D341Med (cell line): ENCODE measurements at places on chromosomes 5 and 9.

GRCh38 chr5:39623291-39623865, 198.6 kb upstream of the DAB2 start:
- no peak for DNase-seq

DNA sequence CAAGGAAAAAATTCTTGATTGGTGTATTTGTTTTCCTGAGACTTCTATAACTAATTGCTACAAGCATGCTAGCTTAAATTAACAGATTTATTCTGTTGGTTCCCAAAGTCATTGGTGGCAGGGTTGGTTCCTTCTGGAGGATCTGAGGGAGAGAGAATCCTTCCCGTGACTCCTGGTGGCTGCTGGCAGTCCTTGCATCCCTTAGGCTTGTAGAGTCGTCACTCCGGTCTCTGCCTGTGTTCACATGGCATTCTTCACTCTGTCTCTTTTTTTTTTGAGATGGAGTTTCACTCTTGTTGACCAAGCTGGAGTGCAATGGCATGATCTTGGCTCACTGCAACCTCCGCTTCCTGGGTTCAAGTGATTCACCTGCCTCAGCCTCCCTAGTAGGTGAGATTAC, 5.3 kb downstream of the CDK9 start:
- no peak for DNase-seq

DNA sequence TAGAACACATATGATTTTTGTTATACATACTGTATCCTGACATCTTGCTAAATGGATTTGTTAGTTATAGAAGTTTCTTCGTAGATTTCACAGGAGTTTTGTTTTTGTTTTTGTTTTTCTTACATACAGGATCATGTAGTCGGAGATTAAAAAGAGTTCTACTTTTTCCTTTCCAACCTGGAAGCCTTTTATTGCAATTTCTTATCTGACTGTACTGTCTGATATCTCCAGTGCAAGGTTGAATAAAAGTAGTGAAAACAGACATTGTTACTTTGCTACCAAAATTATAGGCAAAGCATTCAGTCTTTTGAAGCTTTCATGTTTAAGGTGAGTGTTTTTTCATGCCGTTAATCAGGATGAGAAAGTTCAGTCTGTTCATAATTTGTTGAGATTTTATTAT, 117.4 kb upstream of the PRSS3 start:
- no peak for DNase-seq

DNA sequence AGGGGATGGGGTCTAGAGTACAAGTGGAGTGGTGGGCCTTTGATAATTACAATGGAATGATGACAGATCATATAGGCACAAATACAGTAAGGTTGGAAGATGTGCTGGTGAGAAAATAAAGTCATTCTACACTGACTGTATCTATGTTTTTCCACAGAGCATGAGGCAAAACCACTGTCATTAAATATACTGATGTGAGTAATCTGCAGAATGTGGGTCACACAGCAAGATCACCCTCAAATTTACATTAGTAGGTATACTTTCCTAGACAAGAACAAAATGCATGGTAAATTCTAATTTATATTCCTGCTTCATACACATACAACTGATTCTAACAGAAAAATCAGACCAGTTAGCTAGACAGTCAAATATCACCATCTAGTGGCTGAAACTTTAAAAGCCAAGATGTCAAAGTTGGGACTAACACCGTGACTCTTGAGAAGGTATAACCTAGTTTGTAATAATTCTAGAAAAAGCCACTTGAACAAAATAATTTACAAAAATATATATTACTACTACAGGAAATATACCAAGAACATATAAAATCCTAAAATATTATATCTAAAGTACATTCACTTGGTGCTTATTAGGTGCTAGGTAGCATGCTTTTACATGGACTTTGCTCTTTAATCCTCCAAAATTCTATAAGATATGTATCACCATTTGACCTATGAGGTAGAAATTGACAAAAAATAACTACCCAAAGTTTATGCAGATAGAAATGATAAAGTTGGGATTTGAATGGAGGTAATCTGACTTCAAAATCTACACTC, 19.5 kb downstream of the TTC33 start:
- peak; percentile 32 for DNase-seq

- DNase-seq = no peak
These were observed 1000.6 kb upstream of the DMAC1 start for GRCh38 chr9:8800196-8800595.

DNA sequence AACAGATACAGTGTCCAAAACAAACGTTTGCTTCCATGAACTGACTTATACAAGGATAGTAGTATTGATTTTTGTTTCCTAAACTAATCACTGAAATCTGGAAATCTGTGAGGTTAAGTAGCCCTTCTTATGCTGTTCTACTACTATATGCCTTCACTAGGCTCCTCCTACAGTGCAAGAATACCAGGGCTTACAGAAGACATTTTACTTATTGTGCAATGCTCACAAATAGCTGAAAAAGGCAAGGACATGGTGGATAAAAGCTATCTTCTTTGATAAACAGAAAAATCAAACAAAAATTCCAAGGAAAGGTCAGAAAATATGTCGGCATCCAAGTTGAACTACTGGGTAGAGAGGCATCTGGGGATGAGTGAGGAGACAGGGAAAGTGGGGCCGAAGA, 61.9 kb downstream of the OXCT1 start:
- DNase-seq = no peak

DNA sequence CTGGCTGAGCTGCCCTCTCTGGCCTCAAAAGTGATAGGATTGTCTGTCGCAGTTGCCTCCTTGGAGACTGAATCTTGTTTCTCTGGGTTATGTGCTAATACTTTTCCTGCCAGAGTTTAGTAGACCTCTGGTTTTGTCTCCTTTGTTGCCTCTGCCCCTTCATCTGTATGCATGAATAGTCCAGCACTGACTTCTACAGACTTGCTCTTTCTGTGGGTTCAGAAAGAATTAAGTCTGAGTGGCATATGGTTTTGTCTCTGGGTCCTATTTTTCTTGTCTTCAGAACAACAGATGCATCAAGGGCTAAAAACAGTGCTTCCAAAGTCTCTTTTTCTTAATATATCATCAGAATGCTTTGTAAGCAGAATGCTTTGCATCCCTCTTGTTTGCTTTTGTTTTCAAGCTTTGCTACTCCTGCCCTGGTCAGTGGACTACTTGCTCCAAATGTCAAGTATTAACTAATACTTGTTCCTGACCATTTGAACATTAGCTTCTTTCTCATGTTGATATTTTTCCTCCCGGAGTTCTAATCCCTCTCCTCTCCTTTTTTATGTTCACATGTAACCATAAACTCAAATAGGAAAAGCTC, 131.7 kb downstream of the UNC13B start:
- no peak for DNase-seq
